ENCODE measurements at places on chromosomes 2 and 18. TPM values are rescaled to one million over a fixed set of nuclear protein-coding genes. Genes with fewer than 3 reads are reported as not detected.

The SERPINB2 gene
- total RNA-seq, result 5.0 TPM

The ZNF521 gene
- not detected for total RNA-seq

The DCDC2C gene
- total RNA-seq, result not detected

The RELCH gene
- 70.8 TPM for total RNA-seq

The ANKRD62 gene
- total RNA-seq, result not detected

DNA sequence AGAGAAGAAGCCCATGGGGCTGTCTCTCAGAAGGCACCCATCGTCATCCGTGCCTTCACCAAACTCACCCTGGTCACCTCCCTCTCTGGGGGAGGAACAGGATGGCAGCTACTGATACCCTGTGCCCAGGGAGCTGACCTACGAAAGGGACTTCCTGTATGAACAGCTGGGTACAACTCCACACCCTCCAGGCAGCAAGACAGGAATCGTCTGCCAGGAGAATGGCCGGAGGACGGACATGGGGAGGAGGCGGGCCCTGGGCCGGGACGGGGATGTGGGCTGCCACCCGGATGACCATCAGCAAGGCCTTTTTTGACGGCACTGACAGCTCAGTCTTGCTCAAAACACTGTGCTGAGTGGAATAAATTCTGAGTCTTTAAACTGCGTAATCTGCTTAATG is 243.6 kb downstream of the HDAC4 start:
- peaks cover 6% of the 10 kb centered on the region for H3K36me3 ChIP-seq
- H3K27me3 ChIP-seq, result no peaks in the 10 kb centered on the region
- no peaks in the 10 kb centered on the region for H3K4me1 ChIP-seq
- no peak overlapping the region for H3K27ac ChIP-seq
- H3K4me3 ChIP-seq, result no peak overlapping the region

DNA sequence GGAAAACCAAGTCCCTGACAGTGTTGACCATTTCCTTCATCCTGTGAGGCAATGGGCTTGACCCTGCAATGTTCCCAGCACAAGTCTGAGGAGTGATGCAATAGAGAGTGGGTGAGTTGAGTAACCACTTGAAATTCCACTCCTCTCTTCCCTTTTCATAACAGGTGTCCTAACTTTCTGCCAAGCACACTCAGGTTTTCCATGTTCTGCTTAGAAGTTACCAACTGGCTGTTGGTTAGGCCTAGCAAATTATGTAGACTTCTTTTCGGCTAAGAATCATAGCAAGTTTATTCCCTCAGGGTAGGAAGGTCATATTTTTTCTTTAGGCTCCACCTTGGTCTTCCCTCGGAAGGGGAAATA is 11.5 kb downstream of the GNLY start:
- H3K27ac ChIP-seq, result no peak overlapping the region
- no peaks in the 10 kb centered on the region for H3K4me1 ChIP-seq
- H3K27me3 ChIP-seq, result peaks cover 4% of the 10 kb centered on the region
- no peak for DNase-seq

- H3K27me3 ChIP-seq, result no peaks in the 10 kb centered on the region
- no peaks in the 10 kb centered on the region for H3K4me1 ChIP-seq
- no peak for DNase-seq
- H3K4me3 ChIP-seq, result no peak overlapping the region
Measured at GRCh38 chr2:99879481-99879880, 262.9 kb downstream of the AFF3 start.

GRCh38 chr18:53686965-53687364 is 537.5 kb downstream of the MBD2 start:
- no peaks in the 10 kb centered on the region for H3K36me3 ChIP-seq
- no peak overlapping the region for H3K4me3 ChIP-seq
- no peak overlapping the region for H3K27ac ChIP-seq
- H3K27me3 ChIP-seq, result no peaks in the 10 kb centered on the region
- no peaks in the 10 kb centered on the region for H3K4me1 ChIP-seq

GRCh38 chr18:6633310-6633709 is 96.2 kb upstream of the ARHGAP28 start:
- no peaks in the 10 kb centered on the region for H3K4me1 ChIP-seq
- H3K27ac ChIP-seq, result no peak overlapping the region
- no peaks in the 10 kb centered on the region for H3K27me3 ChIP-seq
- no peak for DNase-seq

DNA sequence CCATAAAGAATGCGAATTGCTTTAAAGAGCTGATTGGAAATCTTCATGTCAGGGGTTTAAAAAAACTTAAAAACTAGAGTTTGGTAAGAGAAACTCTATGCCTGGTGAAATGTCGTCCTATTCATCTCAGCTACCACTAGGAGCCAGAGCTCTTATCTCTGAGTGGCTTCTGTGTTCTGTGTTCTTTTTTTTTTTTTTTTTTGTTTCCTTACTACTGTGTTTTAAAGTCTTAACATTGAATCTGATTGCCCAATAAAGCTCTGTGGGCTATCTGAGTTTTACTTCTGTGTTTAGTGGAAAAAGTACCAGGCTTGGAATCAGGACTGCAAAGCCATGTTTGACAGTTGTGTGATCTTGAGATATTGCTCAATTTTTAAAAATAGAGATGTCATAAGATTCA is 494.8 kb downstream of the RIT2 start:
- no peaks in the 10 kb centered on the region for H3K27me3 ChIP-seq
- H3K4me1 ChIP-seq, result no peaks in the 10 kb centered on the region
- H3K27ac ChIP-seq, result no peak overlapping the region
- no peak overlapping the region for H3K4me3 ChIP-seq
- no peak for DNase-seq

DNA sequence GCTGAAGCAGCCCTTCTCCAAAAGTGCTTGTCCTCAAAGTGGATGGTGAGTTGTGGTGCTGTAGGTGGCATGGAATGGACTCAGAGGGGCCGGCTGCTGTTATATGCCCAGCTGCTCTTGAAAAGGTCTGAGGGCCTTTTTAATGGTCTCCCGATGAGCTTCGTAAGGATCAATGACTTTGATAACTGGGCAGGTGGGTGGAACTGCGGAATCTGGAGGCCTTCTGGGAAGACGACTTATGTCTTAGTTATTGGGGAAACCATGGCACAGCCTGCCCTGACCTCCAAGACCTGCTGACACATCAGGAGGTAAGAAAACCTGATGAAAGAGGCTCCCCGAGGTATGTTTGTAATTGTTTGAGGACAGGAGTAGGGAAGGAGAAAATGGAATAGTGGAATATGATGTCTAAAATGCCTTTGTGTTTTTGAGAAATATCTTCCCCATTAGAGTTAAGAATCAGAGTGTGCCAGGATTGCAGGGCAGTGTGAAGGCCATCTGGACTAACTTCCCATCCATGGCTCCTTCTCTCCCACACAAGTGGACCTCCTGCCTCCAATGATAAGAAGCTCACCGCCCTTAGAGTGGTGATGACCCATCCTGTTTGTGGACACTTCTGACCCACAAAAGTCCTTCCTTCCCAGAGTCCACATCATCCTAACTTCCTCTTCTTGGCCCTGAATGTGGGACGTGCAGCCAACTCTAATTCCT is 236.1 kb downstream of the FHOD3 start:
- DNase-seq, result no peak
- H3K4me3 ChIP-seq, result no peak overlapping the region
- H3K27me3 ChIP-seq, result no peaks in the 10 kb centered on the region
- H3K27ac ChIP-seq, result no peak overlapping the region
- no peaks in the 10 kb centered on the region for H3K4me1 ChIP-seq

DNA sequence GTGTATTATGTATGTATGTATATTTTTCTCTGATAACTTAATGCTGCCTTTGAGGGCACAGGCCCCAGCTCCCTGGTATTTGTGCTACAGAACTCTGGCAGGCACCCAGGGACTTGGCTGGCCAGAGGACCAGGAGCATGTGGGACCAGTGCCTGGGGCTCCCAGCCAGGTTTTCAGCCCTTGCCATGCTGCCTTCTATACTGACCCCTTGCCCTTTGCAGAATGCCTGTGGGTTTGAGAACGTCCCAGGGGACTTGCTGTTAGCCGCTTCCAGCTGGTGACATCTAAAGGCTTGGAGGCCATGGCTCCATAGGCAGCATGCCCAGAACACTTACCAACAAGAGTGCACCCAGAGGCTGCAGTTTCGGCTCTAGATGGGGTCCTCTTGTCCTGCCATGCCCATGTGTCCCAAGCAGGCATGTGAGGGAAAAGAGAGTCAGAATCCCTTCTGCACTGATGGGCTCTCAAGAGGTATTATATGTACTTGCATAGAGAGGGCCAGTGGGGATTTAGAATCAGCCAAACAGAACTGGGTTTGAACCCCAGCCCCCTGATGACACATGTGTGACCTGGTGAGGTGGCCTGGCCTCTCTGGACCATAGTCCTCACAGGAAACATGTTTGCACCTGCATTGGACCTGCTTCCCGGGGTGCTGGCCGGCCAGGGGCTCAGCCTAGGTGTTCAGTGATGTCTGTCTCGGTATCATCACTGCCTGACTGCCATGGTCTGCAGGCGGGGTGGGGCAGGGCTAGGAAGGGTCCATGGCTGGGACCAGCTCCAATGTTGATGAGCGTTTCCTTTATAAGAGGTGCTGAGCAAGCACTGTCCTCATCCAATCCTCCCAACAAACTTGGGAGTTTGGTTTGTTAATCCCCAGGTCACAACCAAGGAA is 119.2 kb upstream of the FHL2 start:
- H3K4me3 ChIP-seq, result no peak overlapping the region
- DNase-seq, result no peak
- no peak overlapping the region for H3K27ac ChIP-seq
- H3K36me3 ChIP-seq, result no peaks in the 10 kb centered on the region

GRCh38 chr2:52916981-52917380 is 850.6 kb upstream of the CHAC2 start:
- no peaks in the 10 kb centered on the region for H3K4me1 ChIP-seq
- H3K27ac ChIP-seq, result no peak overlapping the region
- no peaks in the 10 kb centered on the region for H3K36me3 ChIP-seq

- no peaks in the 10 kb centered on the region for H3K4me1 ChIP-seq
- H3K36me3 ChIP-seq, result no peaks in the 10 kb centered on the region
- no peak overlapping the region for H3K27ac ChIP-seq
- DNase-seq, result no peak
- H3K27me3 ChIP-seq, result no peaks in the 10 kb centered on the region
- no peak overlapping the region for H3K4me3 ChIP-seq
Measured at GRCh38 chr2:67649331-67650261, 252.5 kb downstream of the ETAA1 start.

- no peak for DNase-seq
- no peaks in the 10 kb centered on the region for H3K27me3 ChIP-seq
- no peak overlapping the region for H3K27ac ChIP-seq
Measured at GRCh38 chr2:39513641-39514094, 76.6 kb upstream of the MAP4K3 start.

- no peak overlapping the region for H3K27ac ChIP-seq
- H3K4me1 ChIP-seq, result no peaks in the 10 kb centered on the region
- no peak for DNase-seq
- peaks cover 5% of the 10 kb centered on the region for H3K36me3 ChIP-seq
Measured at GRCh38 chr2:171008550-171009205, 79.6 kb downstream of the GORASP2 start.
